ENCODE measurements at places on chromosomes 5 and 9.
A peak's percentile ranks its signal among the peaks of the same experiment; 100 is the strongest.

DNA sequence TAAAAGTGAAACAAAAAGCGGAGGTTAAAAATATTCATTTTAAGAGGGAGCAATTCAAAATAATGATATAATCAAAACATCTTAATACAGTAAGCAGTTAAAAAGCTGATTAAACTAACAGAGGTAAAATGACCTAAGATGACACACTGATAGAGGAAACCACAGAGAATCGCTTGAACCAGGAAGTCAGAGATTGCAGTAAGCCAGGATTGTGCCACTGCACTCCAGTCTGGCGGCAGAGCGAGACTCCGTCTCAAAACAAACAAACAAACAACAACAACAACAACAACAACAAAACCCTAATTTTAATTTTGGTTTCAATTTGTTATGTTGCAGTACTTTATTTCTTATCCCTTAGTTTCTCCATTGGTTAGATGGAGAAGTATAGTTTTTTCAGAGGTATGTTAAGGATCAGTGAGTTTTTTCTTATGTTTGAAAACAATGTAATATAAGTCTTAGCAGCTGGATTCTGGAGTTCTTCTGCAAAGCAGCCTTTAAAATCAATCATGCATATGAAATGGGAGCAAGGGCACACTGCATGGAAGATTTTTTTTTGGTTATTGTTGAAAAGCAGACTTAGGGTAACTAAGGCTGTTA is 58.5 kb downstream of the MLANA start:
- peak; percentile 14 for DNase-seq

DNA sequence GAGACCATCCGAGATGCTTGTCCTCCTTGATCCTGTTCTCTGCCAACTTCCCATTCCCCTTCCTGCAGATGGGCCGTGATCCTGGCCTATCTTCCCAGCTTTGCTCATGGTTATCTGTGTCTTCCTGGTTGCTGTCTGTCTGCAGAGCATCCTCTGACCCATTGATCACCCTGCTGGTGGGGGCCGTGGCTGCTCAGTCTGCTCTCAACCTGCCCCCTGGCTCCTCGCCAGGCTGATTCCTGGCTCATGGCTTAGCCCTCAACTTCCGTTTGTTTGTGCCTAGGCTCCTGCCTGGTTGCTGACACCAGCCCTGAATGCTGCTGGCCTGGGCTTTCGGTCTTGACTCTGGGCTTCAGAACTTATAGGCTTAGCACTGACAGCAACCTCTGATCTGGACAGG is 67.1 kb upstream of the SMIM15 start:
- DNase-seq, result no peak

GRCh38 chr5:66904189-66904588 is 292.4 kb downstream of the CD180 start:
- DNase-seq, result no peak

- DNase-seq, result no peak
Measured at GRCh38 chr5:673161-673830, 19.9 kb downstream of the TPPP start.

GRCh38 chr9:116959809-116960208 is 272.7 kb downstream of the TRIM32 start:
- no peak for DNase-seq

DNA sequence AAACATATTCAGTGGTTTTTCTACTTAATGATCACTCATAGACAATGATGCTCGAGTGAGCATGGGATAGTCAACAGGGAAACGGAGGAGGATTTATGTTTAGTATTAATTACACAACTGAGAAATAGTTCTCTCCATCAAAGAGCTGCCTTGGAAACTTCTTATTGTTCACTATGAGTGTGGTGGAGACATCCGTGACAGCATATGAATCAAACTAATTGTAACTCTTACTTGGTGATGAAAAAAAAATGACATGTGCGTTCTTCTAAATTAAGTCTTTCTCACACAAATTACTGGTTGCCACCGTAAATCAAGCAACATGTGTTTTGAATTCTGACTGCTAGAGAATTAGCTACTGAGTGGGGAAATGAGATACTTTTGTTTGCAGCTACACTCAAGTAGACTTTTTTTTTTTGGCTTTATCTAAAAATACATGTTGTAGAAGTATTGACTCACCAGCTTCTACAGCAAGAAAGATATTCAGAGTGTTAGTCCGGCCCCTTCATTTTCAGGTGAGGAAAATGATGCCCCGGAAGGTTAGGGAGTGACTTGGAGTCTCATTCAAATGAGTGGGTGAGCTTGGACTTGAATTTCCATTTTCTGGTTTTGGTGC is 179.4 kb downstream of the CFAP90 start:
- no peak for DNase-seq
